ENCODE measurements at places on chromosomes 4 and X.

GRCh38 chr4:159269116-159269515 lies 166.2 kb downstream of the RAPGEF2 start:
- peak; percentile 11 for DNase-seq

DNA sequence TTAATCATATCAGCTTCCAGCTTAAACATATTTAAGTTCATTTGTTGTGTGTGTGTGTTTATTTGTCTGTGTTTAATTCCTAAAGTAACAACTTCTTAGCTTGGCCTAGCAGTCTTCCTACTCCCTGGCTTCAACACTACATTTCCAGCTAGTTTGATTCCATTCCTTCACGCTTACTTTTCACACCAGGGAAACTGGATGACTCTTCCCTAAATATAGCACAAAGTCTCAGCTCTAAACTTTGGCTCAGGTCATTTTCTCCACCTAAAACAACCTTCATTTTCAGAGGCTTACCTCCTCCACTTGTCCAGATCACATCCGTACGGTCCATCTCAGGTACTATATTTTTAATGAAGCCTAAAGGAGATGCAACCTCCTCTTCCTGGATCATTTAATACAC lies 94.4 kb downstream of the KCTD8 start:
- no peak for DNase-seq

- no peak for DNase-seq
These were observed 67.8 kb upstream of the SORBS2 start for GRCh38 chr4:185879666-185880312.

GRCh38 chrX:40380655-40381488 lies 199.9 kb upstream of the ATP6AP2 start:
- no peak for DNase-seq

DNA sequence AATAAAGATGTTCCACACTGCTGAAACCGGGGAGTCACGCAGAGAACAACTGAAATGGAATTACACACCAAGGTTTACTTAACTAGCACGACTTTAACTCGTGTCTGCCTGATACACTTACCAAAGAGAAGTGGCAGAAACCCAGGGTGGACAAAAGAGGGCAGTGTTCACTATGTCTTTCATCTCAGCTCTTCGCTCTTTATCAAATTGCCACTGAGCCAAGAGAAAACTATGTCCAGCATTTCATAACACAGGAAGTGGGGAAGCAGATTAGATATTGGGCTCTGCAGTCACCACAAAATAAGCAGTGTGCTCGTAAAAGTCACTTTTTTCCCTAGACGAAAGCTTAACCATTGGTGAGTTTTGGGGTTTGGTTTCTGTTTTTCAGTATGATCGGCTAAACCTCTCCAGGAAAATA lies 155.7 kb downstream of the CHIC2 start:
- peak; percentile 10 for DNase-seq

DNA sequence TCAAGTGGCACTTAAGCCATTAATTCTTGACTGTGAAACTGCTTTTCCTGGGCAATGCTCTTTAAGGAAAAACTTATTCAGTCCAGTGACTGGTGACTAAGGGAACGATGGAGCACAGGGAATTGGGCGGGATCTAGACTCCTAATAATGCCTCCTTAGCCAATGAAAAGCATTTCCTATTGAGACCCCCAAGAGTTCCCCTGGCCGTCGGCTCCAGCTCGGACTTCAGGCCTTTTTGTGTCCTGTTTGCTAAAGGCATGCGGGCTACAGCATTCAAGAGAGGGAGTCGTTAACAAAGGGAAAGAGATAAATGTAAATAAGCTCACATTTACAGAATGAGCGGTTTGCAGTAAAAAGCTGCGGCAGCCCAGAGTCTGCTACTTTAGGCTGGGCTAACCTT lies at the start of gene LPAR4:
Gene LPAR4, plus strand, starts transcription at position 232 of the 400 bp plus-strand sequence. CDS start 7,150 bp downstream, outside the sequence.
- no peak for DNase-seq
